Fibroblast of mammary gland (primary cell): ENCODE measurements at places on chromosomes 1 and 21.

DNA sequence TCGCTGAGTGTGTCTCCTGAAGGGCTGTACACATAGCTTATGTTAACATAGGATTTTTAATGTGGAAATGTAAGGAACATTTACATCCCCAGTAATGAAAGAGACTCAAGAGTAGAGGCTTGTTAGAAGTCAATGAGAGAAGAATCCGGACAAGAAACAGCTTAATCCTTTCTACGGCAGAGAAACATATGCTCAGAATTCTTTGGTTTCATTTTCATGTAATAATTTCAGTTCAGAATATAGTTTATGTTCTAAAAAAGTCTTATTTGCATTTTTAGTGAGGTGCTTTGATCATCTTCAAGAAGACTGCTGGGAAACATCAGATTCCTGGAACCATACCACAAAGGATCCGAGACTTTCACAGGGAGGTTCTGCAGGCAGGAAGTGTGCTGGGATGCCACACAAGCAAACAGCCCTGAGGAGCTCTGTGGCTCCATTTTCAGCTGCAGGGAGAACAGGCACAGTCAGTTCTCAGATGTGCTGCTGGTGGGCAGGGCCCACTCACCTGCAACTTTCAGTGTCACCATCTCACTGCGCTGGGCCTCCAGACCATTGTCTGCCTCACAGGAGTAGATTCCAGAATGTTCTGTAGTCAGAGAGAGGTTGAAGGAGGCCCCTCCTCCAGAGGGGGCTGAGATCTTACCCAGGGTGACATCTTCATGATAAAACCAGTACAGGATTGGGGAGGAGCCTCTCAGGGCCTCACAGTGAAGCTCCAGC, 28.4 kb downstream of the FCRL5 start:
- DNase-seq = no peak

- DNase-seq = peak; percentile 35
Observed at GRCh38 chr1:199914546-199914945, 113.0 kb upstream of the NR5A2 start.

- DNase-seq = peak; percentile 64
Observed at GRCh38 chr1:177343445-177343844, 172.7 kb downstream of the BRINP2 start.

- peak; percentile 81 for DNase-seq
Observed at GRCh38 chr1:57468641-57469523, 45.0 kb upstream of the DAB1 start.

GRCh38 chr1:91877574-91878208, 8.3 kb downstream of the TGFBR3 start:
- peak; percentile 68 for DNase-seq

DNA sequence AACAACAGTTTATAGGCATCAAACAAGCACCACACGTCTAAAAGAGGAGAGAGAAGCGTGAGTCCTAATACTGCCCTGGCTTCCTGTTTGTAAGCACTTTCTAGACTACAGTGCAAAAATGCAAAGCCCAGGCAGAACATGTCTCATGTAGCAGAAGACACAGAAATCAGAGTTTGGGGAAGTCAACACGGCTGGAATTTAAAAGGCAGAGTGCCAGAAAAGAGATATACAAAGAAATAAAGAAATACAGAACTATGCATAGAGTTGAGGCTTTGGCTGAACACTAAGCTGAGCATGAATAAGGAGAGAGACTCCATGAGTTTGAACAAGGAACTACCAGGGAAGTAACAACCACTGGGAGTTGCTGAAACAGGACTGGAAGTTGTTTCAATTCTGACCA, 566.6 kb upstream of the NR5A2 start:
- no peak for DNase-seq

GRCh38 chr1:233981042-233981675, 76.7 kb downstream of the SLC35F3 start:
- no peak for DNase-seq

DNA sequence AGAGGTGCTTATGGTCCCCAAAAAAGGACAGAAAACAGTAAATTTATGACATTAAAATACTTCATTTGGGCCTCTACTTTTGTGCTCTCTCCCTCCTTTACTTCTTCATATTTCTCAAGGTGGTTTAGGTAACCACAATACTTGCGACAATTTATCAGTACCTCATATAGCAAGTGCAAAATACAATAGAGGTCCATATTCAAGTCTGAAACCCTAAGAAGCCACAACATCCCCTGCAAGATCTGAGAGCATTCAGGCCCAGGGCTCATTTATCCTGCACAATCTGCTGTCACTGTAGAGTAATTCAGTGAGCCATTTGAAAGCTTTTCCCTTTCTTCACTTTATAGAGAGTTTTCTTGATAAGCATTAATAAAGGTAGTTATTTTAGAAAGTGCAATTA, 24.2 kb upstream of the ATP6V1G3 start:
- no peak for DNase-seq

GRCh38 chr21:46393451-46393940, 65.2 kb upstream of the DIP2A start:
- DNase-seq = peak; percentile 24

GRCh38 chr1:36835696-36836095, 198.6 kb downstream of the GRIK3 start:
- DNase-seq = no peak

DNA sequence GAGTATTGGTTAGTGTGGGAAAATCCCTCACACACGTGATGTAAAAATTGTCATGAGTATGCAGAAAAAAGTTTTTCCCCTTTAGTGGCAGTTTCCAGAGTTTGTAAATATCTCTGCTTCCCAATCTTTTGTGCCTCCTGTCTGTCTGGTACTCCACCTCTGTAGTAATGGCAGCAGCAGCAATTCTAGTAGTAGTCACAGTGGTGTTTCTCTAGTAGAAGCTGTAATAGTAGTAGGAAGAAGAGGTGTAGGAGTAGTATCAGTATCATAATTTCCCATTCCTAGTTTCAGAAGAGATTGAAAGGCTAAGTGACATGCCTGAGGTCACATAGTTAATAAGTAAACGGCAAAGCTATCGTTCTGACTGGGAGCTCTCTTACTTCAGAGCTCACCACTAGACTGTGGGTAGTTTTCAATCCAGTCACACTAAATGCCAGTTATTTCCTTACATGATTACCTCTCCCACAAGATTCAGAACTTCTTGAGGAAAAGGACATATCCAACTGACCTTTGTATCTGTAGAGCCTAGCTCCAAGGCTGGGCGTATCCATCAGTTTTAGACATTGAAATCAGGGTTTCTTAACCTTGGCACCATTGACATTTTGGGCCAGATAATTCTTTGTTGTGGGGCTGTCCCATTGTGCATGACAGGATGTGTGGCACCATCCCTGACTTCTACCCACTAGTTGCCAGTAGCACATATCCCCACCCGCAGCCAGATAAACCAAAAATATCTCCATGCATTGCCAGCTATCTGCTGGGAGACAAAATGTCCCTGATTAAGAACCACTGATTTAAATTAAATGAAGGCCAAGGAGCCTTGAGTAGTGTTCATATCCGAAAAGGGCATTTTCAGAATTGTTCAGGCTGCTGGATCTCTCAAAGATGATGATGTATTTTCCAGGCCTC, 135.9 kb downstream of the FGGY start:
- no peak for DNase-seq

DNA sequence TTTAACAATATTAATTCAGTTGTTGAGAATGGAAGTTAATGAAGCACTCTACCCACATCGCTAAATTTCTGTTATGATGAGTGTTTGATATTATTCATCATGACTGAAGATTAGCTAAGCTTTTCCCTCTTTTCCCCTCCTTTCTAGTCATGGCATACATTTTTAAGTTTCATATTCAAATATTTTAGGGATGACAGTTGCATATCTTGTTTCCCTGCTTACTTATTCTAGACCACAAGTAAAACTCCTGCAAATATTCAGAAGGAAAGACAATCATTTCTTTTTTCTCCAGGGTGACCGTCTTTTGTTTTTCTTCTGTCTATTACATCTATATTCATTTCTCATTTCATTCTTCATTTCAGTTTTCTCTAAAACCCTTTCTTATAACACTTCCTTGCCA, 906.0 kb downstream of the ADGRL2 start:
- DNase-seq = no peak

DNA sequence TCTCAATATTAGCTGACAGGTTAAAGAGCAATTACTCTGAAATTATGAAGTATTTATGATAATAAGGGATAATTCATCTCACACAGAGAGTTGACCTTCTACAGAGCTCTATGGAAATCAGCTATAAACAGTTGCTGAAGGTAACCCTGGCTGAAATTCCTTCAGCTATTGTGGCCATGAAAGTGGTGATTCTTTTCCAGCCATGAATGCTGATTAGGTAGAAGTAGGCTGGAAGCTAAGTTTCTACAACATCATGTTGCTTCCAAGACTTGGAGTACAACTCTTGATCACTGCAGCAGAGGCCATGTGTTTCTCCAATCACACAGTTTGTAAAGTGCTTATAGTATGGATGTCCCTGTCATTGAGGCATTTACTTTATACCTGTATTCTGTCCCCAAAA, 2128.9 kb downstream of the MRPL39 start:
- no peak for DNase-seq

DNA sequence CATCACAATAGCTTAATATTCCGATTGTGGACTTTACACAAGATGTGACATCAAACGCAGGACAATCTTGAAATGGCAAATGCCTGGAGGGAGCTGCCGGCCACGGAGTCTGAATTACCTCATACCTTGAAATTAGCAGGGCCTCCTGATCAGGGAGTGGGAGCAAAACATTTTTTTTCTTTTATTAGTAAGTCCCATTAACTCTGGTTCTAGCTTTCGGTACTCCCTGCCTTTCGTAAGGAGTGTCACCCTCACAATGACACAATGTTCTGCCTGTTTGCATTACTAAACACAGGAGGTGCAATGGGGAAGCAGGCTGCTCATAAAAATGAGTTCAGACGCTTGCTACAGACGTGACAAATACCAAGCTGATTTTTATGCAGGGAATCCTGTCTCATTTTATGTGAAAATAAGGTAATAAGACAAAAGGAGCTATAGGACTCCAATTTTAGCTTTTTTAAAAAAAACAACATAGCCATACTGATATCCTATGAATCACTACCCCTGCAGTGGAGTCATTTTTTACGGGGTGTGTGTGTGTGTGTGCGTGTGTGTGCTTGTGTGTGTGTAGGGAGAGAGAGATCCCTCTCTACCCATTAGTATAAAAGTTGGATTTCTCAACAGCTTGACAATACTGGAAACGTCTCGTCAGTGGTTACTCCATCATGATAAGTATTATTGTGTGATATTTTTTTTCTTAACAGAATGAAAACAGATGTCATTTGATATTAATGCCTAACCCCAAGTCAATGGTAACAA, 205.1 kb upstream of the RUNX1 start:
- DNase-seq = peak; percentile 91

GRCh38 chr1:164875518-164875917, 316.5 kb downstream of the PBX1 start:
- no peak for DNase-seq

DNA sequence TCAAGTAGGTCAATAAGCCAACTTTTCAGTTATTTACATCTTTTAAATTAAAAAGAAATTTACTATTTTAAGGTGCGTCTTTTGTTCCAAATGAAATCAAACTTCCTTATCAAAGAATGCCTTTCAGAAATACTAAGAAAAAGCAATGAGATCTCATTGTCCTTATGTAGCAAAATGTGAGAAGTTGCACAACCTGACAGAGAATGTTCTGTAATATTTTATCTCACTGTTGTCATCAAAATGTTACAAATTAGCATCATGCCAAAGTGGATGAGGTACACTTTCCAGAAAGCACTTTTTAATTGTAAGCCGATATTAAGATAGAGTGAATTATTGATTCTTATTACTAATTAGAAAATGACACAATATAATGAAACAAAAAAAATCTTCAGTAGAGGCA, 50.4 kb downstream of the KCNT2 start:
- DNase-seq = peak; percentile 32

GRCh38 chr1:115283249-115283648, 54.8 kb downstream of the NGF start:
- no peak for DNase-seq

DNA sequence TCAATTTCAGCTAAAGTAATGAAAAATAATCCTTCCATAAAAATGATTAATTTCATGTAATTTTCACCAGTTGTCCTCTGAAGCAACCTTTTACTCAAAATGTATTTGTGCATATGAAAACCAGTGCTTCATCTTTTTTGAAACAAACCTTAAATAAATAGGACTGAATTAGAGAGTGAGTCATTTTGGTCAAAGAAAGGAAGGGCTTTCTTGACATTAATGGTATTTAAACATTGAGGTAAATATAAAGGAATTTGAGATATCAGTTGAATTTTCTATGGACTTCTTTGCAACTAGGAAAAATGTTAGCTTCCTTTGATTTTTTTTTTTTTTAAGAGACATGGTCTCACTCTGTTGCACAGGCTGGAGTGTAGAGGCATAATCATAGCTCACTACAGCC, 38.7 kb downstream of the SNX7 start:
- DNase-seq = no peak

GRCh38 chr1:231611111-231611510, 15.5 kb upstream of the DISC1 start:
- no peak for DNase-seq

GRCh38 chr1:210506689-210507088, 178.0 kb downstream of the HHAT start:
- DNase-seq = no peak

- peak; percentile 58 for DNase-seq
Observed at GRCh38 chr1:204293605-204294337, 66.0 kb downstream of the PLEKHA6 start.

DNA sequence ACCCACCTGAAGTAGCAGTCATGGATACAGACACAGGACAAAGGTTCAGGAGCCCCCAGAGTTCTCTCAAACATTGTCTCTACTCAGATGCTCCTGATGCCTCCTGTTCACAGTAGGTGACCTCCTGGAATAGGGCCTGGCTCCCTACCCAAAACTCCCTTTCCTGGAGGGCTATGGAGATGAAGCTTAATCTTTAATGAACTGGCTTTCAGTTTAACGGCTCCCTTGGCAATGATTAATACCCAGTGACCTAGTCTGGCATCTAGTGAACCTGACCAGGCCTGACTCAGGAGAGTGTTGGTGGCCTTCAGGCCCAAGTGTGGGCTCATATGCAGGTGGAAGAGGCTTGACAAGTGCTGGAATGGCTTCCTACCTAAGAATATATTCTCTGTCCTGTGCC, 65.2 kb upstream of the TRABD2B start:
- no peak for DNase-seq

DNA sequence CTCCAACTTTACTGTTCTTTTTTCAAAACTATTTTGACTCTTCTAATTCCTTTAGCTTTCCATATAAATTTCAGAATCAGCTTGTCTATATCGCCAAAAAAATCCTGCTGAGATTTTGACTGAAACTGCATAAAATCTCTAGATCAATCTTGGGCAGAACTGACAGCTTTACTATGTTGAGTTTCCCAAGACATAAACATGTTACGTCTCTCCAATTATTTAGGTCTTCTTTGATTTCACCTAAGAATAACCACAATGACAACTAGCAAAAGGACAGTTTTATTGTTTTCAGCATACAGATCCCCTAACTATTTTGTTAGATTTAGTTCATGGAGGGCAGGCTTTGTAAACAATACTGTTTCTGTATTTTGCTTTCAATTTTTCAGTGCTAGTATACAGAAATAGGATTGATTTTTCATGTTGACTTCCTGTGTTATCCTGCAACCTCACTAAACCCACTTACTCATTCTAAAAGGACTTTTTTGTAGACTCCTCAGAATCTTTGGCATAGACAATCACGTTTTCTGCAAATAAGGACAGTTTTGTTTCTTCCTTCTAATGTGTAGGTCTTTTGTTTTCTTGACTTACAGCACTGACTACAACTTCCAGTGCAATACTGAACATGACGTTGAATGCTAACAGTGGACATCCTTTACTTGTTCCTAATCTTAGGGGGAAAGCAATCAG, 63.4 kb downstream of the NPHP4 start:
- DNase-seq = no peak
